ENCODE measurements at places on chromosomes 4 and X.

GRCh38 chr4:113407409-113407808 lies 354.1 kb downstream of the CAMK2D start:
- no peak for DNase-seq

DNA sequence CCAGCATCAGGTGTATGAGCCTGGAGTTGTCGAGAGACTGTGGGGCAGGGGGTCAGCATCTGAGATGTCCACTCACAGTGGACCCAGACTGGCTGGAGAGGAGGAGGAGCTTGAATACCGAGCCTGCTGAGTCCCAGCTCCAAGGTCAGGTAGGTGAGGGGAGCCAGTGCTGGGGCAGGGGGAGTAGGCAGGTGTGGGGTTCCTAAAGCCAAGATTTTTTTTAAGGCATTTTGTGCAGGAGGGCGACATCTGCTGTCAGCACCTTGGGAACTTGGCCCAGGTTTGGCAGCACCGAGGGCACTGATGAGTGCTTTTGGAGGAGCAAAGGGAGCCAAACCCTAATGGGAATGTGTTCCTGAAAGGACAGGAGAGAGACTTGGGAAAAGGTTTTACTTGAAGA lies 64.2 kb upstream of the MSANTD1 start:
- DNase-seq: no peak

GRCh38 chrX:20362268-20363267 lies 95.9 kb upstream of the RPS6KA3 start:
- DNase-seq: no peak

- DNase-seq: no peak
These were observed 84.7 kb upstream of the RAPGEF2 start for GRCh38 chr4:159018062-159018629.

- DNase-seq: no peak
These were observed 1081.1 kb upstream of the PABPC4L start for GRCh38 chr4:135282676-135283075.

- no peak for DNase-seq
These were observed 5.4 kb downstream of the EVC start for GRCh38 chr4:5716391-5716790.

DNA sequence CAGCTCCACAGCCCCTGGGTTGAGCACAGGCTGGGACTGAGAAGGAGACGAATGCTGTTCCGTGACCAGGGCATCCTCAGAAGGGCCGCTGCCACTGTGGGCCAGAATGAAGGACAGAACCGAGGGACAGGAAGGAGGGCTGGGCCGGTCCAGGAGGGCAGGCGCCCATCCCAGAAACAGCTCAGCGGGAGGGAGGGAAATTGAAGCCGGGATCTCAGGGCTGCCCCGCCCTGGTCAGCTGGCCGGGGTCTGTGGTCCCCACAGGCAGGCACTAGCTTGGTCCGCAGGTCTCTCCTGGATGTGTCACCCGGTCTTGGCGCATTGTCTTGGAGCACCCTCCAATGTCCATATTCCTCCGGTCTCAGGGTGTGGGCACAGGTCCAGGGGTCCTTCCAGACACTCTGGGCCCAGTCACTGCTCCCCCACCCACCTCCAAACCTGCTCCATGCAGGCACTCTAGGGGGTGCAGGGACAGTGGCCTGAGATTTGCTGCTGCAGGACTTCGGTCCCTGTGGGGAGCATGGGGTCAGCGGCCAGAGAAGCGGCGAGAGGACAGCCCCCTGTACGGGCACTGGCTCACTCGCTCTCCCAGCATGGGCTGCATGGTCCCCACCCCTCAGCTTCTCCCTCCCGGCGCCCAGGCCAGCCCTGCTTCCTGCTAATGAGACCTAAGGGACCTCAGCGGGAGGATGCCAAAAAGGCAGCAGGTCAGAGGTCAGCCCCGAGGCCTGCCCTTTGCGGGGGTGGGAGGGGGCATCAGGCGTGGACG lies 23.9 kb upstream of the MXD4 start:
- no peak for DNase-seq

- DNase-seq: no peak
These were observed 3.8 kb downstream of the RAPGEF2 start for GRCh38 chr4:159106636-159107035.

GRCh38 chr4:2667428-2667827 lies 88.7 kb downstream of the TNIP2 start:
- DNase-seq: no peak

DNA sequence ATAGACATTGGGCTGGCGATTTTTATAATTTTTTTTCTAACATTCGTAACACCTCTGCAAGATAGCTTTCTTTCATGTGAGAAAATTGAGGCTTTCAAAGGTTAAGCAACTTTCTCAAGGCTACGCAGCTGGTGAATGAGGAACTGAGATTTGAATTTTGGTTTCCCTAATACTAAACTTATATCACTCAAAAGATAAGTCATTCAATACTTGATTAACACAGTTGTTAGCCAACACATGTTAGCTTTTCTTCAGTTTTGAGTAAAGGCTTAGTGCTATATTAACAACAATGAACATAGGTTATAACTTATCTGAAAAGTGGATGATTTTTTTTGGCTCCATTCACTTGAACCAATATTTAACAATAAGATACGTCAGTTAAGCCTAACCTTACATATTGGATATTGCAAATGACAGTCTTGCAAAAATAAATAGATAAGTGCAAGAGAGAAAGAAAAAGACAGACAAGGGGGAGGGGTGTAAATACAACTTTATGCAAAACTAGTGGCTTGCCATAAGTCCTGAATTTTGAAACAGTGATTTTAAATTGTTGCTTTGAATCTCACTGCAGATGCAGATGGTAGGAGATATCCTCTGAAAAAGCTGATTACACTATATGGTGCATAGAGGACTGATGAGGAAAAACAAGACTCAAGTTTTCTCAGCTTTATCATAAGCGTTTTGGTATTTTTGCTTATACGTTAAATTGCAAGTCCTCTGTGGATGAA lies 11.1 kb upstream of the GPM6A start:
- no peak for DNase-seq

DNA sequence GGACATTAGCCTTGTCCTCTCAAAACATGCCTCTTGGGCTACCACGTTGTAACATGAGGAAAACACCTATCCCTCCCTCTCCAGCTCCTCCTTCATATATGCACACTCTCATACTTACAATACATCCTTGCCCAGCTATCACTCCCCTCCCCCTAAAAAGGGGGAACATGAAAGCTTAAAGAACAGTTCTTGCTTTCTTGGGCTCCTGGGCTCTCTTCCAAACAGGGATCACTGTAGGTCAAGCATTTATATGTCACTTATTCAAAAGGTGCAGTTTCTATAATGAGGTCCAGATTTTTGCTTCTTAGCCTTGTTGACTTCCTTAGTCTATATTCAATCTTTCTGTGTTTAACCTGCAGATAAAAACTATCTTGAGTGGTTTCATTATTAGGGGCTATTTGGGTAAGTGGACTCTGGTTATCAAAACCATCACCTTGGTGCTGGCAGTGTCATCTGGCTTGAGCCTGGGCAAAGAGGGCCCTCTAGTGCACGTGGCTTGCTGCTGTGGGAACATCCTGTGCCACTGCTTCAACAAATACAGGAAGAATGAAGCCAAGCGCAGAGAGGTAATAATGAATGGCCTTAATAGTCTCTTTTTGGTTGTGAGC lies 119.4 kb downstream of the AKAP4 start:
- DNase-seq: no peak
